ENCODE measurements at places on chromosomes 5 and 9.
A peak's percentile ranks its signal among the peaks of the same experiment; 100 is the strongest.

GRCh38 chr9:25964239-25964638 is 286.0 kb upstream of the TUSC1 start:
- DNase-seq, result peak; percentile 21

- no peak for DNase-seq
These were observed 35.8 kb downstream of the FSD1L start for GRCh38 chr9:105483618-105484017.

GRCh38 chr9:131891598-131891997 is 151.7 kb upstream of the RAPGEF1 start:
- no peak for DNase-seq

DNA sequence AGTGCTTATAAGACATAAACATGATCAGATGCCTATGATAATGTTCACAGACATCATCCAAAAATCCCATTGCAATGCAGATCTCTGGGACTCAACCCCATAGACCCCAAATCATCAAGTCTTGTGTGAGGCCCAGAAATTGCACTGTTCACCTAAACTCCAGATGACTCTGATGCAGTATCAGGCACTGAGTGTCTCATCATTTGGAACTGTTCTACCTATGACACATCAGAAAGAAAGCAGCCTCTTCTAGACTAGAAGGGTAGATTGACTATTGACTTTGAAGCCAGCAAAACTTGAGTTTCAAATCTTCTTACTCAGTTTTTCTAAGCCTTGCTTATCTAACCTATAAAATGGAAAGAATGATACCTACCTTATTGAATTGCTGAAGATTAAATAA is 58.7 kb upstream of the PAPPA start:
- DNase-seq, result no peak

DNA sequence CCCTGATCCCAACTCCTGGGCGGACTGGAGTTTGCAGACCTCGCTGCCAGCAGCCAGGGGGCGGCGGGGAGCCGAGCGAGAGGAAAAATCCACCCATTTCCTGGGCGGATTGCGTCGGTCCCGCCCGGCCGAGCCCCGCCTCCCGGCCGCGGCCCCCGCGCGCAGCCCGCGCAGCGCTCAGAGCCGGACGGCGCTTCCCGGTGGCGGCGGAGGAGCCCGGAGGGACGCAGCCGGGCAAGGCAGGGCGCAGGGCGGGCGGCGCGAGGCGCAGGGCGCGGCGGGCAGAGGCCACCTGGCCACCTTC is at the start of gene OLFM1:
OLFM1 (plus strand) TSS at position 180 of the 304 bp plus-strand sequence. CDS start 322 bp downstream, outside the sequence.
- DNase-seq, result peak; percentile 90

- no peak for DNase-seq
These were observed 180.9 kb downstream of the MED10 start for GRCh38 chr5:6197427-6197826.

DNA sequence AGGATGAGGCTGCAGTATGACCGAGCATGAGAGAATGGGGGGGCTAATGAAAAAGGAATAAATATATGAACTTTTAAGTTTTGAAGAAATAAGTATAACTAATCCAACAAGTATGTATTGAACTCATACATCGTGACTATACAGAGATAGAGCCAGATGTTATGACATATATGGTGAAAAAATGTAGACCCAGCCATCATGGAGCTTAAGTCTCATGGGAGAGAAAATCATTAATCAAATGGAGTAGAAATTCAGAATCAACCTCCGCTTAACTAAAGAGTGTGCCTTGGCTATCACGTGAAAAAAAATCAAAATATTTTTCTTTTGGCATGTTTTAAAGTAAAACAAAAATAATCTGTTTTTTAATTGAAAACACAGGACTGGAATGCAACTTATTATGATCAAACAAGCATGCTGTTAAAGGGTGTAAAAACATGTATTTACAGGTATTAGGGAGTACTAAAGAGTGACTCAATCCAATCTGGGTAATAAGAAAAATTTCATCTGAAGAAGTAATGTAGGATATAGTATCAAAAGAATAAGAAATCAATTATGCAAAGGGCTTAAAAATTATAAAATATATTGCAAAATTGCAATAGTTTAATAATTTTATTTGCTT is 868.5 kb upstream of the NUDT12 start:
- DNase-seq, result no peak

GRCh38 chr9:34392511-34392910 is 15.8 kb upstream of the MYORG start:
- no peak for DNase-seq

- no peak for DNase-seq
These were observed 192.8 kb upstream of the ANKH start for GRCh38 chr5:15064396-15064795.

GRCh38 chr9:105306351-105307140 is 62.1 kb downstream of the SLC44A1 start:
- DNase-seq, result no peak

DNA sequence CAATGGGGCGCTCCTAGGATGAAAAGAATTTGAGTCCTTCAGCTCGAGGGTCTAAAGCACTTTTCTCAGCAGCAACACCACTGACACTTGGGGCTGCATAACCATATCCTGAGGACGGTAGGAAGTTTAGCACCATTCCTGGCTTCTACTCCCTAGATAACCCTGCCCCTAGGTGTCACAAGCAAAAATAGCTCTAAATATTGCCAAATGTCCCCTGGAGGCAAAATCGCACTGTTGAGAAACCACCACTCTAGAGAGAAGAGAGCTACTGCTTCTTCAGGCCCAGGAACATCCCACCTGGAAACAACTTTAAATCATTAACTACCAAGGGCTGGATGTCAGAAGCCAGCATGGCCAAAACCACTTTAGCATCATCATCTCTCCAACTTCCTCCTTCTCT is 29.8 kb downstream of the MYO10 start:
- no peak for DNase-seq

DNA sequence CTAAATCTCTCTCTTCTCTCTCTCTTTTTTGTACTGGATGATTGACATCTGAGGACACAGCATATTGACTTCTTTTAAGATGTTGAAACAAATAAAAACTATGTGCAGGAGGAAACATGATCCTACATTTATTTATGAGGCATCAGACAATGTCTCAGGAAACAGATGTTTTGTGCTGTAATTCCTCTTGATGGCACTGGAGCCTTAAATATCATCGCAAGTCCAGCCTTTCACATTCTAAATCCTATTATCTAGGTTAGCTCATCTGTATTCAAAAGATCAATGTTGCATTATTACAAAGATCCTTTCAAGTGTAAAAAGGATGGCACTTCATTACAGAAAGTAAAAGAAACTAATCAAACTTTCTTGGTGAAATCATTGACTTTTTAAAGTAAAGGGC is 63.9 kb downstream of the MAT2B start:
- no peak for DNase-seq

- DNase-seq, result no peak
These were observed 90.4 kb downstream of the RIC1 start for GRCh38 chr9:5719100-5719926.

GRCh38 chr9:98944057-98944733 is 488 bp downstream of the COL15A1 start:
- peak; percentile 49 for DNase-seq

DNA sequence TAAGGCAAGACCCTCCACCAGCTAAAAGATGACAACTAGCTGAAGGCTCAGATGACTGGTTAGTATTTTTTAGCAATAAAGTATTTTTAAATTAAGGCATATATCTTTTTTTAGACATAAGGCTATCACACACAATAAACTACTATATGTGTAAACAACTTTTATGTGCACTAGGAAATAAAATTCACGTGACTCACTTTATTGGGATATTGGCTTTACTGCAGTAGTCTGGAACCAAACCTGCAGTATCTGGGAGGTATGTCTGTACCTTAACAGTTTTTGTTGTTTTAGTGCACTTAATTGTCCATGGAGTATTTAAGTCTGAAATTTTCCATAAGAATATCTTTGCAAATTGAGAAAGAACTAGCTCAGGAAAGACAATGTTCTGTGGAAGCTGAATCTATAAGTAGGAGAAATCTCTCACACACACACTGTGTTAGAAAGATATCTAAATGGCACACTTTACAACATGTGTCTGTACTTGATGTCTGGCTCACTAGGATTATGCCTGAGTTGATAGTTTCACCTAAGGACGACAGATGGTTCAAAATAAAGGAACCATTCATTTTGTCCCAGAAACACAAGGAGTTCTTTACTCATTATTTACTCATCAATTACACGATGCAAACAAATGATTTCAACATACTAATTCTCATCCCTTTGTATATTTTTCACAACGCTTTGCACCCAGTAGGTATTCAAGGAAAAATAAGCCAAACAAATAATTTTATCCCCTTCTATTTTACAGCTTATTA is 4.6 kb downstream of the RAPGEF6 start:
- DNase-seq, result no peak

- DNase-seq, result no peak
These were observed 17.9 kb downstream of the ZFR start for GRCh38 chr5:32426440-32427151.

DNA sequence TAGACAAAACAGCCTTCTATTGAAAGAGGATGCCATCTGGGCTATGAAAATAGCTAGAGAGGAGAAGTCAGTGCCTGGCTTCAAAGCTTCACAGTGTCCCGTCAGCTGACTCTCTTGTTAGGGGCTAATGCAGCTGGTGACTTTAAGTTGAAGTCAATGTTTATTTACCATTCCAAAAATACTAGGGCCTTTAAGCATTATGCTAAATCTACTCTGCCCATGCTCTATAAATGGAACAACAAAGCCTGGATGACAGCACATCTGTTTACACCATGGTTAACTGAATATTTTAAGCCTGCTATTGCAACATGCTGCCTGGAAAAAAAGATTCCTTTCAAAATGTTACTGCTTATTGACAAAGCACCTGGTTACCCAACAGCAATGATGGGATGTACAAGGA is 309.1 kb downstream of the NTRK2 start:
- DNase-seq, result no peak

- no peak for DNase-seq
These were observed 43.6 kb downstream of the CDO1 start for GRCh38 chr5:115772731-115773475.

- no peak for DNase-seq
These were observed 30.4 kb downstream of the TNFSF8 start for GRCh38 chr9:114899995-114900394.

DNA sequence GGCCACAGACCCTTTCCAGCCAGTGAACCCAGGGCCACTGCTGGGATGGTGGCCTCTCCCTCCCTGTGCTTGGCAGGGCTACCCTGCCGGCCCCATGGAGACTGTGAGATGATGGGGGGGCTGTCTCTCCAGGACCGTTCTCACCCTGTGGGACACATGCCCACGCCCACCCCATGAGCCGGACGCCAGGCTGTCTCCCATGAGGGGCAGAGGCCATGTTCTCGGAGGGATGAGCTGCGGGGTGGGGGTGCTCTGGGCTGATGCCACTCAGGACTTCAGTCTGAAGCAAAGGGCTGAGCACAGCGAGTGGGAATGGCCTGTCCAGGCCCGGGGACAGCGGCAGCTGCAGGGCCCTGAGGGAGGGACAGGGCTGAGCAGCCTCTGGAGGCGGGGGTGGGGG is 88.9 kb downstream of the KCNT1 start:
- no peak for DNase-seq

DNA sequence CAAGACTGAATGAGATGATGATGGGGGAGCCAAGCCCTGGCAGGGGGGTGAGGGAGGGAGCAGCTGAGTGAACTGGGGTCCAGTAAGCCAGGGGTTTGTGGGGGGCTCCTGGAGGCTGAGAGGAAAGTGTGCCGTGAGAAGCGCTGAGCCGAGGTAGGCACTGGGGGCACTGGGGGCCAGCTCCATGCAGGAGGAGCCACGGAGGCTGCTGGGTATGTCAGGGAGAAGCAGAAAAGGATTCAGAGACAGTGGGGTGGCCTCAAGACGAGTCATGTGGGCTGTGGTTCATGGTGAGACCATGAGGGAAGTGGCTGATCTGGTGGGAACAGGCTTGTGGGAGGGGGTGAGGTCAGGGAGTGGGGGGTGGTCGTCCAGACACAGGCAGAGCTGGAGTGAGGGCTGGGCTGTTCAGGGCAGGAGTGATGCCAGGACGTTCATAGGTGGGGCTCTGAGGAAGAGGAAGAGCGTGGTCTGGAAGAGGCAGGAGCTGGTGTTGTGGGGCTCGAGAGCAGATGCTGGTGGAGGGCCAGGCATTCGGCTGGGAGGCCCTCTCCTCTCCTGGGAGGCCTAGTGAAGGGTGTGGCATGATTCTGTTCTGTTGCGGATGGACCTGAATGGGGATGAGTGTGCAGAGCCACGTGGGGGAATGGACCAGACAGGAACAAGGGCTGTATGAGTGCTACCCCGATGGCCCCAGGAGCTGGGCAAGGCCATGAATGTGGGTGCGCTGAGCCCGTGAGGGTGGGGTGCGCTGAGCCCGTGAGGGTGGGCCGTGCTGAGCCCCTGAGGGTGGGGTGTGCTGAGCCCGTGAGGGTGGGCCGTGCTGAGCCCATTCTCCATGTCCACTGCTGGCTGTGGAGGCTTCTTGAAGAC is 92.7 kb upstream of the CACNA1B start:
- DNase-seq, result no peak

DNA sequence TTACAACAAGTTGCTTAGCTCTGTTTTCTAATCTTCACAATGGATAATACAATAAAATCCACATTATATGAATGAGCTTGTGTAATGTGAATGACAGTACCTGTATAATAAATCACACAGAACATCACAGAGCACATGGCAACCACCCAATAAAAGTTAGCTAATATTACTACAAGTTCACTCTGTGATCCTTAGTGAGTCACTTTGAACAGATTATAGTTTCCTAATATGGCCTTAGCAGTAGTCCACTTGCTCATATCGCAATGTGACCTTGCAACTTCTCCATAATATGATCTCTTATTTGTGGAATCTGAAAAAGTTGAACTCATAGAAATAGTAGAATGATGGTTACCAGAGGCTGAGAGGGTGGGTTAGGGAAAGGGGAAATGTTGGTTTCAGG is 361.3 kb downstream of the PTPRD start:
- DNase-seq, result no peak

DNA sequence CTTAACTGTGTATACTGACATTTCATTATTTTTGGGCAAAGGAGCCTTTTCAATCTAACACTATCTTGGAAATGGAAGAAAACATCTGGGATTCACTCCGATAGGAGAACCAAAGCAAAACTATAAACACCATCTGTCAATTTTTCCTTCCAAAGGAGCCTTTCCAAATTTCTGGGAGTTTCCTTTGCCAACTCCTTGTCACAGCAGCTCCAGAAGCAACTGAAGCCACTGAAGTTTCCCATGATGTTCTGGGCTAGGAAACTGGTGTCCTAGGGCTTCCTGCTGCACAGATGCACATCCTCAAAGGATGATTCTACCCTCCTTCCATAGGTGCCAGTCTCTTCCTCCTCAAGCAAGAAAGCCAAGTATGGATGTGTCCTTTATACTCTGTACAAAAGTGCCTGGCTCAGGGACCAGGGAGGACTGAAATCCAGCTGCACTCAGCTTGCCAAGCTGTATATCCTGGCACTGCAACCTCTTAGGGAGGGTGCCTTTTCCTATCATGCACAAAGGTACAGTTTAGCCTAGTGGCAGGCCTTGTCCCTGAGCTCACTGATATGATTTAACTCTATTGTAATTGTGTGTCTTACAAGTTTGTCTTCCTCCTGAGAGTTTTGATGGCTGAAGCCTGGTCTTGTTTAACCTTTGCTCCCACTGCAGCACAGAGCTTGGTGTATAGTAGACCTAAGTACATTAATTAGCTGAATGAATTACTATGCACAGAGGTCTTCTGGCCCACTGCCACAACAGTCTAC is 8.4 kb upstream of the UBAP1 start:
- DNase-seq, result no peak
